ENCODE measurements at places on chromosomes 2 and 18.

GRCh38 chr2:43851011-43851980, 12.5 kb downstream of the ABCG8 start:
- DNase-seq = no peak

- peak; percentile 81 for DNase-seq
Observed at GRCh38 chr2:10097352-10098148, 17.3 kb upstream of the CYS1 start.

DNA sequence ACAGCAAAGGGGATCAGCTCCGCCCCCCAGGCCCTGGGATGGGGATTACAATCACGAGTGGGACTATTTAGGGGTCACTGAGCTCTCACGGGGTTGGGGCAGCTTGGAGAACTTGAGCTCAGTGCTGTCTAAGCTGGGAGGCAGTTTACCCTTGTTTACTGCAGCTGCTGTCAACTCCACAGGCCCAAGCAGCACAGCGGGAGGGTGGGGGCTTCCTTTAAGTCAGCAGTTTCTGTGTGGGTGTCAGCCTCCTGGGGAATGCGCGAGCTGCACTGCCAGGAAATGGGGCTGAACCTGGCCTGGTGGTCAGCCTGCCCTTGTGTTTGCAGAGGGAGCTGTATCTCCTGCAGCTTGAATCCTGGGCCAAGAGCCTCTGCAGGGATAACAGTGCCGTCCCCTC, 29.8 kb downstream of the TOGARAM2 start:
- peak; percentile 45 for DNase-seq

DNA sequence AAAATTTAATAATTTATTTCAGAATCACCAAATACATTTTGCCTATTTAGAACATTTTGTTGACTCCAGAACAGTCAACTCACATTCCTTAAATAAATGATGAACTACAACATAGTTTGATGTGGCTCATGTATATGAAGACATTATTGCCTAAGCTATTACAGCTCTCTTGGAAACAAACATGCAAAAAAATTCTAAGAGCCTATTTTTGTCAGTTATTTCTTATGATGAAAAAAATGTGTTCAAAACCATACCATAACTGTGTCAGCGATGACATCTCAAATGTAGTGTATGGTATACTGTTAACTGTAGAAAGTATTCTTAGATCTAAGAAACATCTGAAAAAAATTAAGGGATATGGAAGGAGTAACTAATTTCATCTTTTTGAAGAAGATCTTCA, 6.3 kb upstream of the EMILIN2 start:
- no peak for DNase-seq

GRCh38 chr2:227653419-227653818, 13.2 kb upstream of the SCYGR5 start:
- DNase-seq = peak; percentile 76

- DNase-seq = peak; percentile 66
Observed at GRCh38 chr2:197113275-197113711, 186.8 kb upstream of the PGAP1 start.

DNA sequence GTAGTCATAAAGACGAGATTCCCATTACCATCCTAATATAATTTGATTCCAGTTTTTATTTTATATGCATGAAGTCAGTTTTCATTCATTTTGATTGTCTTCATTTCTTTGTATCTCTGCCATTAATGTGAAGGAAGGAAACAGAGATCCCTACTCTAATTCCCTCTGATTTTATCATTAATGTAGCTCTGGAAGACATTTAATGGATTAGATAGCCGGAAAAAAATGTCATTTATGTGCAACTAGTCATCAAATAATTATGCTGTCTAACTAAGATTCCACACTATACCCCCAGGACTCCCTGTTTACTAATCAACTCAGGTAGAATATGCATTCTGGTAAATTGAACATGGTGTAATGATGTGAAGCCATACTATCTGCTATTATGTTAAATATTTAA, 19.9 kb downstream of the RHBDD1 start:
- DNase-seq = no peak

DNA sequence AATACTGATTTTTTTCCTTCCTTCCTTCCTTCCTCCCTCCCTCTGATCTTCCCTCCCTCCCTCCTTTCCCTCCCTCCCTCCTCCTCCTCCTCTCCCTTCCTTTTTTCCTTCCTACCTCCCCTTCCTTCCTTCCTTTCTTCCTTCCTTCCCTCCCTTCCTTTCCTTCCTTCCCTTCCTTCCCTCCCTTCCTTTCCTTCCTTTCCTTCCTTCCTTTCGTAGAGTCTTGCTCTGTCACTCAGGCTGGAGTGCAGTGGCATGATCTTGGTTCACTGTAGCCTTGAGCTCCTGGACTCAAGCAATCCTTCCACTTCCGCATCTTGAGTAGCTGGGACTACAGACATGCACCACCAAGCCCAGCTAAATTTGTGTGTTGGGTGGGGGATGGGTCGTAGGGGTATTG, 8.9 kb upstream of the TMEM131 start:
- no peak for DNase-seq

GRCh38 chr18:28067346-28067745, 109.6 kb downstream of the CDH2 start:
- no peak for DNase-seq

DNA sequence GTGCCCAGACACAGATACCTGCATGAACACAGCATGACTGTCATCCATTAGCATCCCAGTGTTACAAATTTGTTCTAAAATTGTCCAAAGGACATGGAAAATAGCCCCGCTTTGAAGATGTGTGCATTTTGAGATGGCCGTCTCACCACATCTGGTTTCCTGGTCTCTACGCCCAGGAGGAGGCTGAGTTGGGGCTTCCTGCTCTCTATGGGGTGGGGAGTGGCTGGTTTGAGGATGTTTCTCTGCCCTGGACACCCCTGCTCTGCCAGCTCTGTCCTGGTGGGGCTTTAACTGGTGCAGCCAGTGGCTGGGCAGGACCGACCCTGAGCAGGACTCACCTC, 74.6 kb upstream of the SMAD7 start:
- DNase-seq = no peak

GRCh38 chr2:44126106-44126797, 42.4 kb upstream of the PPM1B start:
- DNase-seq = no peak

- peak; percentile 25 for DNase-seq
Observed at GRCh38 chr2:79511320-79511951, 1.4 kb upstream of the CTNNA2 start.

DNA sequence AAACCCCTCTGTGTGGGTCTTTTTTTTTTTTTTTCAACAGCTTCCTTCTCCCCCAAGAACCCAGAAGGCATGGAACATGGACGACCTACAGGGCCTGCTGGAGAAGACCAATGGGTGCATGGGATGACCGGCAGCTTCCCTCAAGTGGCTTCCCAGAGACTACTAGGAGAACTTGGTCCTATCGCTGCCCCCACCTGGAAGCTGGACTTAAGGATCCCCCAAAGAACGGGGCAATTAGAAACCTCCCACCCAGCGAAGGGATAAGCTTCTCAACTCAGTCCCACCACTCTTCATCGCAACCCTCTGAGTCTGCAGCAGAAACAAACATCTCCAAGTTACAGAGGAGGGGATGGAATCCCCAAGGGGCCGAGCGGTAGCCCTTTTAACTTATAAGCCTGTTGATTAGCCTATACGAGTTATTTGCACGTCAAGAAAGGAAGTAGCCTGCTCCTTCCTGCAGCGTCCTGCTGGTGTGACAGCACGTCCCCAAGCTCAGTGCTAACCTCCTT, 1.4 kb downstream of the ACTR1B start:
- DNase-seq = no peak

- DNase-seq = peak; percentile 28
Observed at GRCh38 chr2:64514008-64514407, 10.1 kb upstream of the AFTPH start.

GRCh38 chr2:111622859-111623258, 261.1 kb downstream of the ANAPC1 start:
- DNase-seq = no peak

DNA sequence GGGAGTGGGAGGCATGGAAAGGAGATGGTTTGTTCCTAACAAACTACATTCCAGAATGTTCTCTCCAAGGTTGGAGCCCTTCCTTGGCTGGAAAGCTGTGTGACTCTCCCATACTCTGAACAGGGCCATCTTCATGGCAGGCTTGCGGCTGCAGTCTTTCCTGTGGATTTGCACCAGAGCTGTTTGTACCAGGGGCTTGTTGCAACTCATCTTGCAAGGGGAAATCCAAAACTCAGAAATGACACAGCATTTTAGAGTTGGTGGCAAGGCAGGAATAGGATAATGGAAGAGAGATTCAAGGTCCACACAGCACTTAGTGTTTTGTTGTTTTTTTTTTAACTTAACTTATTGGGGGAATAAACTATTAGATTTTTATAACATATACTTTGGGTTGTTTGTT, 73.7 kb upstream of the ZNF516 start:
- DNase-seq = peak; percentile 60

DNA sequence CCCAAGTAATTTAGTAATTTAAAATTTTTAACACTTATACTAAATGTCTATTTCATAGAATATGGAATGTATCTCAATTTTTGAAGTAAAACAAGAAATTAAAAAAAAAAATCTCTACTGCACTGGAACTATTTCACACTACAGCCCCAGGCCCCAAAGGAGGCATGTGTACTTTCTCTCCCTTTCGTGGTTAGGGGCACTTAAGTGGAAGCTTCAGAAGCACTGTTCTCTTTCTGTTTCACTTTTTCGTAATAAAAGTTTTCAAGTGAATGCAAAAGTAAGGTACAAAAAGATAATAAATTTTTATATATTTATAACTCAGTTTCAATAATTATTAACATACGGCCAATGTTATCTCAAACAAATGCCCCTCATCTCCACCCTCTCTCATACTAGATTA, 123.8 kb upstream of the STON1 start:
- no peak for DNase-seq

GRCh38 chr18:57219964-57220363, 73.1 kb downstream of the BOD1L2 start:
- DNase-seq = no peak

DNA sequence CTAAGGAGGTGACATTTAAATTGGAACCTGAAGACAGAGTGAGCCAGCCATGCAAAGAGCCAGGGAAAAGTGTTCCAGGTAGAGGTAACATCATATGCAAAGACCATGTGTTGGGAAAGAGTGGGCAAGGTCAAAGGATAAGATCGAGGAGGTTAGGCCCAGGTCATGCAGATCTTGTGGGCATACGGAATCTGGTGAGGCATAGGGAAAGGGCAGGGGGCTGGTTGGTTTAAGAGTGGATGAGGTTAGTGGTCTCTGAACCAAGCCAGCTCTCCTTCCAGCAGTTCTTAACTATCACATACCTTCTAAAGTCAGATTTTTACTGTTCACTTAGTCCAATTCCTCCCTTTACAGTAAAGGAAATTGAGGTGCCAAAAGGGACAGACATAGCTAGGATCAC, 3.0 kb downstream of the ANKRD53 start:
- DNase-seq = no peak

GRCh38 chr2:193141-193671, 70.6 kb downstream of the SH3YL1 start:
- no peak for DNase-seq

DNA sequence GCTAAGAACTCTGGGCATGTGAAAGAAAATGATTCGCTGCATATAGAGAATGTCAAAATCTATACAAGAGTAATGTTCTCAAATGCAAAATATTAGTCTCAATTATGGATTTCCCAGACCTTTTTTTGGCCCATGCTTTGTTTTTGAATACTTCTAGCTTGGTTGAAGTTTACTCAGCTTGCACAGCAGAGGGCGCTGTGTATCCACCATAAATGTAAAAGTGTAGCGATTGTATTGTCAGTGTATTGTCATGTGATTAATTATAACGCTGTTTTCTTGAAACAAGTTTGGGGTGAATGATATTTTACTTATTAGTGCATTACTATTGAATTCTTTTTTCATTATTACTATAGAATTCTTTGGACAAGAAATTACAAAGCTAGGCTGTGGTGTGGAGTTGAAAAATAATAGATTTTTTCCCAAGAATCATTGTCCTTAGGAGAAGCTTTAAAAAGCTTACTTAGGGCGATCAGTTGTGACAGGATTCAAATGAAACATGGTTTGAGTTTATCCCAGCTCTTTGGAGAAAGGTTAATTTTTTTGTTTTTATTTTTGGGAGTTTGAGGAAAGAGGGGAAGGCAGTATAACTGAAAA, 98.3 kb downstream of the PIK3C3 start:
- peak; percentile 71 for DNase-seq

GRCh38 chr18:70046207-70046606, 98.5 kb upstream of the CD226 start:
- no peak for DNase-seq

GRCh38 chr18:3966642-3967358, 488.3 kb downstream of the DLGAP1 start:
- no peak for DNase-seq

GRCh38 chr2:225282858-225283710, 116.4 kb upstream of the NYAP2 start:
- DNase-seq = peak; percentile 48

DNA sequence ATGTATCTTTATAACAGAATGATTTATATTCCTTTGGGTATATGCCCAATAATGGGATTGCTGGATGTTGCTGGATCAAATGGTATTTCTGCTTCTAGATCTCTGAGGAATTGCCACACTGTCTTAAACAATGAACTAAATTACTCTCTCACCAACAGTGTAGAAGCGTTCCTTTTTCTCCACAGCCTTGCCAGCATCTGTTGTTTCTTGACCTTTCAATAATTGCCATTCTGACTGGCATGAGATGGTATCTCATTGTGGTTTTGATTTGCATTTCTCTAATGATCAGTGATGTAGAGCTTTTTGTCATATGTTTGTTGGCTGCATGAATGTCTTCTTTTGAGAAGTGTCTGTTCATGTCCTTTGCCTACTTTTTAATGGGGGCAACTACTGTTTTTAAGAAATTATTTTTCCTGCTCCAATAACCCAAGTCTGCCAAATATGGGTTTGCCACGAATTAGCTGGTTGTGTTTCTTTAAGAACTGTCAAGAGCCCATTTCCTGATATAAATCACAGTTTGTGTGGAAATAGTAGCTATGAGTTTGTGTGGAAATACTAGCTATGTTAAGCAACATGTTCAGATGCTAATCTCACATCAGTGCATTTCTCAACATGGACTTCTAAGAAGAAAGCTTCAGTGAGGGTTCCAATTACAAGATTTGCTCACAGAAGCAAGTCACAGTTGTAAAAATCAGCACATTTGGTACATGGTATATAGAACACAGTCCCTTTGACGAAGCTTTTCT, 259.4 kb downstream of the ANAPC1 start:
- DNase-seq = peak; percentile 73

DNA sequence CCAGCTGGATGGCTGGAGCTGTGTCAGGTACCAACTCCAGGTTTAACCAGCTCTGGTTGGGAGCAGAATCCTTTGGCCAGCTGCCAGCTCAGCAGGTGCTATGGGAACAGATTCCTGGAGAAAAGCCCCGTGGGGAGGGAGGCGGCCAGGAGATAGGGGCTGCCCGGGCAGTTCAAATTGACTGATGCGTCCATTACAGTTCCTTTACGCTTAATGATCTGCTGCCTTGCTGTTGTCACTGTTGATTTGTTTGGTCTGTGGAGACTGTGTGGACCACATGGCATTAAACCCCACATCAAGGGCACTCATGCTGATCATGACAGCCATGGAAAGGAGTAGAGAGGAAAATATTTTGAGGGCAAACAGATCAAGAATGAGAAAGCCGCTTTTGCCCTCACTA, 200.0 kb downstream of the TSN start:
- DNase-seq = no peak

All from suppressor macrophage treated with lipopolysaccharide for 1 hour (primary cell).